ENCODE measurements at places on chromosomes 7 and 10. TPM values are rescaled to one million over a fixed set of nuclear protein-coding genes. Genes with fewer than 3 reads are reported as not detected.

CCDC186 gene
- polyA plus RNA-seq: 1.3 TPM

ADCY1 gene
- polyA plus RNA-seq: 0.37 TPM

TACC2 gene
- 11.1 TPM for polyA plus RNA-seq

VGF gene
- not detected for polyA plus RNA-seq

LRRC17 gene
- 33.7 TPM for polyA plus RNA-seq

CHN2 gene
- 1.4 TPM for polyA plus RNA-seq

RNF148 gene
- 0.21 TPM for polyA plus RNA-seq

TSPAN12 gene
- 9.3 TPM for polyA plus RNA-seq

DYNC1I1 gene
- 2.0 TPM for polyA plus RNA-seq
